ENCODE measurements at places on chromosomes 7 and 10.
A peak's percentile ranks its signal among the peaks of the same experiment; 100 is the strongest.

- no peak for DNase-seq
These were observed 141.6 kb downstream of the CPEB3 start for GRCh38 chr10:92149261-92149660.

GRCh38 chr10:91077549-91078071, 142.9 kb upstream of the PCGF5 start:
- peak; percentile 23 for DNase-seq

DNA sequence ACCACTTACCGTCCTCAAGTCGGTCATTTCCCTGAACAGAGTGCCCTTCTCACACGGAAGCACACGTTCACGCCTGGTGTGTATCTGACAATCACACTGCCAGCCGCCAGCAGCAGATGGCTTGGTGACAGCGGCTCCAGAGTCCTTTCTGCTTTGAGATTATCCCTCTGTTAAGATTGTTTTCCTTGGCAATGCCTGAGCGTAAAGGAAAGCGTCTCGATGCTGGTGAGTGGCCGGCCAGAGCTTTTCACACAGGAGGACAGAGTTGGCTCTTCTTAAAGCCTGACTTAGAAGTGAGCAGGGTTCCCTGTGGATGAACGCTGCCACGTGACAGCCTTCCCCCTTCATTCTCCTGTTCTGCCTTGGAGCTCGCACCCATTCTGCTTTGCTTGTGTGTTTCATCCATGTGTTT, 22.1 kb upstream of the PRKAR1B start:
- no peak for DNase-seq

DNA sequence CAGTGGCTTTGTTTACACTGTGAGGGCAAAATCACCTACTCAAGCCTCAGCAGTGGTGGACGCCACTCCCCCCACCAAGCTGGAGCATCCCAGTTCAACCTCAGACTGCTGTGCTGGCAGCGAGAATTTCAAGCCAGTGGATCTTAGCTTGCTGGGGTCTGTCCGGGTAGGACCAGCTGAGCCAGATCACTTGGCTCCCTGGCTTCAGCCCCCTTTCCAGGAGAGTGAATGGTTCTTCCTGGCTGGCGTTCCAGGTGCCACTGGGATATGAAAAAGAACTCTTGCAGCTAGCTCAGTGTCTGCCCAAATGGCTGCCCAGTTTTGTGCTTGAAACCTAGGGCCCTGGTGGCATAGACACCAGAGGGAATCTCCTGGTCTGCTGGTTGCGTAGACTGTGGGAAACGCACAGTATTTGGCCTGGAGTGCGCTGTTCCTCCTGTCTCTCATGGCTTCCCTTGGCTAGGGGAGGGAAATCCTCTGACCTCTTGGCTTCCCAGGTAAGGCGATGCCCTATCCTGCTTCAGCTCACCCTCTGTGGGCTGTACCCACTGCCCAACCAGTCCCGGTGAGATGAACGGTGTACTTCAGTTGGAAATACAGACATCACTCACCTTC, 398.5 kb downstream of the ATRNL1 start:
- no peak for DNase-seq

DNA sequence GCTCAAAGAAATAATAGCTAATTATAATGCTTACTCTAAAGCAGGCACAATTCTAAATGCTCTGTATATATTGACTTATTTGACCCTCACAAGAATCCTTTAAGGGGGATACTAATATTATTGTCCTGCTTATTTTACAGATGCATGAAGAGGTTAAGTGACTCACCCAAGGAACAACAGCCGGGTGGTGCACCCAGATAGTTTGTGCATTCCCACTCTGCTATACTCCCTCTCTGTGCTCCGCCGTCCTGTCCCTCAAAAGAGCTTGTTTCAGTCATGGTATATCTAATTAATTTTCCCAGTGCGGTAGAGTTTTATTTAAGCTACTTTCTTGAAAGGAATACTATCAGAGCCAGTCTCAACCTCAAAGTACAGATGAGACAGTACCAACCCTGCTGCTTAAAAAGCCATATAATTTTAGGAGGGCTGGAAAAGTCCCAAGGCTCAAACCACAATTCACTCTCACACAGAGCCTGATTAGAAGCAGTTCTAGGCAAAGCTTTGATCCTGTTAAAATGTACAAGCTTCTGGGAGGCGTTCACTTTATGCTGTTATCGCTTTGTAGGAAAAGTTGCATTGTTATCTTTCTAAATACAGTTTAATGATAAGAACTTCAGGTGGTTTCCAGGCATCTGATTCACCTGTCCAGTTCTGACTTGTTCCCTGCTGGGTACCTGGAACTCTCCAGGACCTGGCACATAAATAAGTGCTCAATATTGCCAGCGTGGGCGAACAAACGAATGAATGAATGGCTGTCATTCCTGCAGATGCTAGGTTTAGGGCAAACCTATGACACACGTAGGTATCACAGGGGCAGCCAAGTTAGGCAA, 261.5 kb upstream of the KLF14 start:
- no peak for DNase-seq
